NB4 (cell line): ENCODE measurements at places on chromosomes 1 and 21.

DNA sequence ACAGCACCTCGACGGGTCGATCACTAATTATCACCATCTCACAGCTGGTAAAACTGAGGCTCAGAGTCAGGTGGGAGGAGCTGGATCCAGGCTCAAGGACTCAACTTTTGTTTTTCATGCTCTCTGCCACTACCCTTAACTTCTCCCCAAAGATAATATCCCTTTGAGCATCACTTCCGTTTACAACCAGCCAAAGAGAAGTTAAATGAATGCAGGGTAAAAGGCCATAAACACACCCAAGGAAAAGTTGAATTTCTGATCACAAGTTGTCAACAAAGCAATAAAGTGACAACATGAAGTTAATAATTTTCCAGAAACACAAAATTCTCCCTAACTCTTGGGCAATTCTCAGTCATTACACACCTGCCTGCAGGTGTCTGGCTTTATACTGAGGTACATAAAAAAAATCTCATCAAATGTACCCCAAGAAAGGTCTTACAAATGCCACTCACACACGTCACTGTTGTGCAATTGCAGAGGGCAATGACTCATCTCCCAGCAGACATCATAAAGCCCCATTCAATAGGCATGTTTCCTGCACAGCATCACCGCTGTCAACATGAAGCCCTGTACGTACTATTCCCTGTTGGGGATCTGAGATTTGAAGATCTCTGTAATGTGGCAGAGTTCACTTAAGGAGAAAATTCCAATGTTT, 3.4 kb downstream of the OR2T11 start:
- DNase-seq = peak; percentile 87

DNA sequence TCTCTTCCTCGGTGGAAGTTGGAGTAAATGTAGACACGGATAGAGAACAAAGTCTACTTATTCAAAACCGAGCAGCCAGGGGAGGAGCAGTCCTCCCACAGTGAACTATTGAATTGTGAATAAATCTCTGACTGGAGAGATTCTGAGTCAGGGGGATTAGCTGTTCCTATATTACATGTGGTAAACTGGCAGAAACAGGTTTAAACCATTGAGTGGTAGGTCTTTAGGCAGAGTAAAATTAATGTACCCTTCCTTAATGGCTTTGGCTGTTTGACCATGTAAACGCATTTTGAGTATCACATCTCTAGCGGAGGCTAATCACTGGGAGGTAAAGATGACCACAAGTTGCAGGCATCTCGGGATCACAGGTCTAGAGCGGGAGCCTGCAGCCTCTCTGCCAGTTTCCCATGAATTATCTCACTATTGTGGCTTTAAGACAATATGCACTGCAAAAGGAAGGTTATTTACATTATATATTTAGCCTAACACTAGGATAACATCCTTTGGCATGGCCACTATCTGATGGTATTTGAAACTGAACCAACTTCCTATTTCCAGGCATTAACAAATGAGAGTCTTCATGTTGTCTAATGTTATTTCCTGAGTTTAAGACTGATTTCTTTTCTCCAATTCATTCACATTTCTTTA, 7.9 kb upstream of the DISC1 start:
- no peak for DNase-seq

- DNase-seq = peak; percentile 52
Observed at GRCh38 chr1:41919764-41920397, 1.2 kb upstream of the HIVEP3 start.

GRCh38 chr1:207393610-207394009, 60.5 kb upstream of the CR2 start:
- DNase-seq = no peak
